ENCODE measurements at places on chromosomes 12 and 14.

DNA sequence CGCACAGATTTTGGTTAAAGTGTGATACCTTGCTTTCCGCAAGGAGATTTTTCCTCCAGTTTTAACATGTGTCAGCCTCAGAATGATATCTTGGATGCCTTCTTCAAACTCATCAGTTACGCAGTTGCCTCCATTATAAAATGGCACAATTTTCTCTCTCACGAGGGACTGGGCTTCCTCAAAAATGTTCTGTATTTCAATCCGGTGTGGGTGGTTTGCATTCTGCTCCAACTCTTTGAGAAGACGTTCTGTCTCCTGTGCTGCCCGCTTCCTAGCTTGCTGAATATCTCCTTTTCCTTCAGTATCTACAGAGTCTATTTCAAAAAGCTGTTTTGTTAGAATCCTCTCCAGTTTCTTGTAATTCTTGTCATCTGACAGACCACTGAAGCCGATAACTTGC is 1.8 kb downstream of the BAG5 start:
- no peak for DNase-seq

GRCh38 chr12:132021965-132022364 is 72.2 kb downstream of the EP400 start:
- no peak for DNase-seq

DNA sequence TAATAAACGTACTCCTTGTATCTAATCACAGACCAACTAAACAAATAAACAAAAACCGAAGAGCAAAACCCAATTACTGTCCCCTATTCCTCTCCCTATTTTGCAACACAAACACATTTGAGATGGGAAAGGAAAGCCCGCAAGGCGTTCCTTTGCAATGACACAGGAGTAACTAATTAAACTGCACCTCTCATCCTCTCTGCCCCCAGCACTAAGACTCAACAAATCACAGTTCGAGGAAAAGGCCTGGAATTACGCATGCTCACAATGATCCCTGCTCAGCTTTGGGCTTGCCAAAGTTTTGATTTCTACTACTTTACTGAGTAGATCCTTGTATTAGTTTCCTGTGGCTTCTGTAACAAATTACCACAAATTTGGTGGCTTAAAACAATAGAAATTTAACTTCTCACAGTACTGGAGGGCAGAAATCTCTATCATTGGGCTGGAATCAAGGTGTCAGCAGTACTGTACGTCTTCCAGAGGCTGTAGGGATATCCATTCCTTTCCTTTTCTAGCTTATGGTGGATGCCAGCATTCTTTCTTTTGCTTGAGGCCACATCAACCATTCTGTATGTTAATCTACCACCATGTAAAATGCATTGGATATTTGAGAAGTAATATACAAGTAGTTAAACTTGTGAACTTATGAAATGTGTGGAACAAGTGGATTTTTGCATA is 123.0 kb downstream of the NAV3 start:
- DNase-seq = no peak

DNA sequence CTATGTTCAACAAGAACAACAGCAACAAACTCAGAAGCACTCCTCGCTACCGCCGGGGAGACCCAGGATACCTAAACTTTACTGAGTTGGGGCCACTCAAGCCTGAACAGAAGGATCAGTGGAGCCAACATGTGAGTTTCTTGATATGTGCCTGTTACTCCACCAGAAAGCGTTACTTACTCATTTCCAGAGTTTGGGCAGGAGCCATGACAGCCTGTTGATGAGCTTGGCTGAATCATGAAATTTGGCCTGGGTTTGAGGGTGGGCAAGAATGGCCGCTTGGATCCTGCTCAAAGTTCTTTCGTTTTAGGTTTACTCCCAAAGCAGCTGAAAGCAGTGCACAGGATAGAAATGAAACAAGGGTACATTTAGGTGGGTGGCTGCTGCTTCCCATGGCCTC is 12.0 kb upstream of the GALNT6 start:
- DNase-seq = no peak

DNA sequence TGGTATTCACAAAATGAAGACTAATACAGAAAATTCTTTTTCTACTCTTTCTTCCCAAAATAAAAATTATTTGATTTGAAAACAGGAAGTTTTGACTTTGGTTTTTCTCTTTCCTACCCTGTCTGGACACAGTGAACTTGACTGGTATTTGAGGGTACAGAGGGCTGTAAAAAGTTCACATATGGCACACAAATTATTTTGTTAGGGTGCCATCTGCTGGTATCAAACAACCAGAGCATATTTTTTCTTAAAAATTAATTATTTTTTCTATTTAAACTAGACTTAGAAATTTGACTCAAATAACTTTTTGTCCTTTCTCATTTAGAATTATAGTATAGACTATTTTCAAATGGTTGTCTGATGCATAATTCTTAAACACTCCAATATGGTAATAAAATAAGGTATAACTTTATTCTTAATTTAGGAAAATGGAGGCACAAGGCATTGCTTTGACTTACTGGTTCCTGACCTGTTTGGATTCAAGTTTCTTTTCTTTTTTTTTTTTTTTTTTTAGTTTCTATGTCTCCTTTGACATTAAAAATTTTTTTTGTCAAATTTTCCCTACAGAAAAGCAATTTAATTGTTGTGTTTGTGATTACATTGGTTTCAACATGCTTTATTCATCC is 390.6 kb downstream of the PRKD1 start:
- no peak for DNase-seq

GRCh38 chr12:87140262-87140661 is 884.1 kb upstream of the MGAT4C start:
- DNase-seq = no peak

DNA sequence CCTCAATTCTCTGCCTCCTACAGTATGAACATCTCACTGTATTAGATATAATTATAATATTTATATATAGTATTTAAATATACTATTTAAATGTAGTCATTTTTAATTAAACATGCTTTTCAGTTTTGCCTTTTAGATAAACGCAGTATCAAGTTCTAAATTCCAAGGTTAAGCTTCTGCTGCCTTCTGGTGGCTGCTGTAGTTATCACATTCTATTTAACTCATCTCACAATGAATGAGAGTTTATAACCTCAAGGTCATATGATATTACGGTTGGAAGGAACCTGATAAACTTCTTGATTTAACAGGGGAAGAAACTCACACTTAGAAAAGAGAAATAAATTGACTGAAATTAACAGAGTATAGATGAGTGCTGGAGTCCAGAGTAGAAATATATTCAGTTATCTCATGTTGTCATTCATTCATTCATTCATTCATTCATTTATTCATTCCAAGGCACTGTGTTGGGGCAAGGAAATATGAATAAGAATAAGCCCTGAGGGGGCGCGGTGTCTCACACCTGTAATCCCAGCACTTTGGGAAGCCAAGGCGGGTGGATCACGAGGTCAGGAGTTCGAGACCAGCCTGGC is 31.9 kb downstream of the GUCY2C start:
- DNase-seq = peak; percentile 30

DNA sequence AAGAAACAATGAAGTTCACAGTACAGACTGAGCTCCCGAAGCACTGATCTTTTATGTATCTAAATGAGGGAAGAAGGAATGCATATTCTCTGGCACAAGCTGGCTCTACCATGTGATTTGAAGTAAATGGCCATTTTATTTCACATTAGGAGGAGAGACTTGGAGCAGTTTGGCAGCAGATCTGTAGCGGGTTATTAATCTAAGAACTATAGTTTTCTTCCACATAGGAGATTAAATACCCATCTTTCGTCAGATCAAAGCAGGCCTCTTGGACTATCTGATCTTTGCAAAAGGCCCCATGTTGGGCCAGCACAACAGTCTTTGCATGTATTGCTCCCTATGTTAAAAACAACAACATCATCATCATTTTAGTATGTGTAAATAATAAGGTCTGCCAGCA is 477.8 kb downstream of the ZFP36L1 start:
- DNase-seq = no peak

GRCh38 chr12:12482959-12483358 is 79.7 kb downstream of the DUSP16 start:
- DNase-seq = no peak

DNA sequence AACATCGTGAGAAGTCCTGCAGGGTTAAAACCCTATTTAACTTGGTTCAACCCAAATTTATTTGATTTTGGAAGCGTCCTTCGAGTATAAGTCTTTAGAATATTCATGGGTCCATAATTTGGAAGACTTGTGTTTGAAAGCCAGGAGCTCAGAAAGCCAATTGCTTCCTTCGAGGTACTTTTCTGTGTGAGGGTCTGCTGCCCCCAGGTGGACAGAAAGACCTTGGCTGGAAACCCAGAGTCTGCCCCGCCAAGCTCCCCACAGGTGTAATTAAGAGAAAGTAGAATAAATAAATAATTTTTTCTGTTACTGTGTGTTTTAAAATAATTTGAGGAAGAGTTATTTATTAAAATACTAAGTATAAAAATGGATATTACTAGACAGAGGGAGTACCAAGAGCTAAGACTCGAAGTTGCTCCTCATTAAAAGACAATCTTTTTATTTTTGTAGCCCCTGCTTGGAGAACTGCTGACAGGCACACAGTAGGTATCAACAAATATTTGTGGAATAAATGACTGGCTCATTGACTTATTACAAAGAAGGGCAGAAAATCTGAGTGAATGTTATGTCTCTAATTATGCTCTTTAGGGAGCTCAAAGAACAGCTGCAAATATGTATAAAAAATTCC is 105.8 kb downstream of the PAH start:
- DNase-seq = no peak

- DNase-seq = no peak
These were observed 871.1 kb upstream of the MGAT4C start for GRCh38 chr12:87127272-87127671.

DNA sequence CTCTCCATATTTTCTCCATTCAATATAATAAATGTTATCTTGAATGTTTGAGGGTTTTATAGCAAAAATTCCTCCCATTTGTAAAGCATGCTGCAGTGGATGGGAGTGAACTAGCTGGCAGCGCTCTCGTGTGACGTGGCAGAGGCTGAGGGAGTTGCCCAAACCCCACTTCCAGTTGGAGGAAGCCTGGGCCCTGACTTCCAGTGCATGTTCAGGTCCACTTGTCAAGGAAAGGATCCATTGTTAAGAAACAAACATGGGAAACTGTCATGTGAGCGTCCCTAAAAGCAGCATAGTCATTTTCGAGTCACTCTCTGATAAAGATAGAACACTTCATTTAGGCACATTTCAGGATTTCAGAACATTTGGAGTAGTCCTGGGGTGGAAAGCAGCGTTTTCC is 116.6 kb downstream of the SLC25A47 start:
- no peak for DNase-seq

DNA sequence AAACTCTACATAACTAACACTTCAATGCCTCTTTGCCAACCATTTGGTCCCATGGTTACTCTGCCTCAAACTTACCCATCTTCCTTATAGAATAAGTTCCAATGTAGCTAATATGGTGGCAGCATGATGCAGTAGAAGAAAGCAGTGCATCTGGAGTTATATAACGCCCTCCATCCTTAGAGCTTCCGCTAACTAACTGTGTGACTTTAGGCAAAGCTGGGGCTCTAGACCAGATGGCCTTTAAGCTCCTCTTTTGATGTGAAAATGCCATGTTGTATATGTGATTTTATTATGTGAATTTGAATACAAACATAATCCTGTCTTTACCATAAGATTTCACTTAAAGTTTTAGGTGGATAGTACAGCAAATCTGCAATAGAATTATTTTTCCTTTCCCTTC is 6.1 kb downstream of the ABCD2 start:
- no peak for DNase-seq

GRCh38 chr12:5967645-5968415 is 22.8 kb upstream of the ANO2 start:
- no peak for DNase-seq

- no peak for DNase-seq
These were observed 65.3 kb downstream of the VCPKMT start for GRCh38 chr14:50051106-50051505.
